Gastrocnemius medialis (tissue), 4 donors: ENCODE measurements at places on chromosomes 3 and 15.

DNA sequence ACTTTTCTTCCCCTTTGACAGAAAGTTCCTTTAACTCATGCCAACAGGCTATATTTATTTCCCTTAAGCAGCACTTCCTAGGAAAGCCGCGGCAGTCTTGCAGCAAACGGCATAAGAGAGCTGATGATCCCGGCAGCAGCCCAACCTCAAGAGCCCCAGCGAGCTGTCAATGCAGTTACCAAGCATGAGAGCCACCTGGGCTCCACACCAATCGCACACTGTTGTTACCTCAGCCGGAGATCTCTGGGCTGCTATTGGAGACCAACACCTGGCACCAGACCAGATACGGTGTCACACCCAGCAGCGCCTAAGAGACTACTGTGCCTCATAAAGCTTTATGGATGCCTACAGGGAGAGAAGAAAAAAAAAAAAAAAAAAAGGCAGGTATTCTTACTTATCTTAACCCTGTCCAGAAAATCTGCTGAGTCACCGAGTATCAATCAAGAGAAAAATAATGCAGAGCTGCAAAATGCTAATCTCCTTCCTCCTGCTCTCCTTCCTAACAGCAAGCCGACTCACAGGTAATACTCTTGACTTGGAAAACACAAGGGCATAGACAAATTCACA lies 11.7 kb downstream of the ABCC5 start:
- H3K36me3 ChIP-seq: no peaks in the 10 kb centered on the region
- H3K27ac ChIP-seq: peak overlapping the region; percentile 84
- peak; percentile 84 for DNase-seq
- H3K4me1 ChIP-seq: peaks cover 64% of the 10 kb centered on the region
- no peaks in the 10 kb centered on the region for H3K27me3 ChIP-seq

GRCh38 chr3:138184994-138185393 lies 2.1 kb upstream of the ARMC8 start:
- no peak overlapping the region for H3K4me3 ChIP-seq
- DNase-seq: no peak
- H3K27ac ChIP-seq: no peak overlapping the region

DNA sequence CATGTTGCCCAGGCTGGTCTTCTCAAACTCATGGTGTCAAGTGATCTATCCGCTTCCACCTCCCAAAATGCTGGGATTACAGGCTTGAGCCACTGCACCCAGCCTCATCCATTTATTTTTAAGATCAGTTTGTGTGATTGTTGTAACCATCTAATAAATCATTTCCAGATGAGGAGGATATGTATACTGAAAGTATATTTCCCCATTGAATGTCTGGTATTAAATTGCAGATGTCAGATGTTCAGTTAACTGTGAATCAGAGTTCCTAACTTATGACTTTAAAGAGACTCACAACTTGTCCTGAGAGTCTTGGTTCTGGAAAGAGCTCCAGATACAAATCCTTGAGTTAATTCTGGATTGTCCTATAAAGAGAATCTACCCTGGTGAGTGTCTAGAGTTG lies 62.4 kb downstream of the TRIM71 start:
- H3K36me3 ChIP-seq: no peaks in the 10 kb centered on the region
- H3K27me3 ChIP-seq: no peaks in the 10 kb centered on the region
- H3K27ac ChIP-seq: no peak overlapping the region
- DNase-seq: no peak
- no peaks in the 10 kb centered on the region for H3K4me1 ChIP-seq

DNA sequence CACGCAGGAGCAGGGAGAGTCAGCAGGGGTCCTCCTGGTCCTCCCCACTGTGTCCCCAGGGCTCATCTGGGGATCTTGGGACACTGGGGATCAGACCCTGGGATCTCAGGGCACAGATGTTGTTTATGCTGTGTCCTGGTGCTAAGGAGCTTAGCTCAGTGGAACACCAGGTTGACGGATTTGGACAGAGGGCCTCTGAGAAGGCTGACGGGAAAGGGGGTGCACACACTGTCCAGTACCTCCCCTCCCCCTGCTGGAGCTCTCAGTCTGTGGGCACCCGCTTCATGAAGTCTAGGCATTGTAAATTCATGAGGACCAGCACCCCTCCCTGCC lies 21.9 kb upstream of the SEMA3F start:
- DNase-seq: no peak
- no peaks in the 10 kb centered on the region for H3K27me3 ChIP-seq
- no peak overlapping the region for H3K4me3 ChIP-seq
- H3K4me1 ChIP-seq: peaks cover 12% of the 10 kb centered on the region

DNA sequence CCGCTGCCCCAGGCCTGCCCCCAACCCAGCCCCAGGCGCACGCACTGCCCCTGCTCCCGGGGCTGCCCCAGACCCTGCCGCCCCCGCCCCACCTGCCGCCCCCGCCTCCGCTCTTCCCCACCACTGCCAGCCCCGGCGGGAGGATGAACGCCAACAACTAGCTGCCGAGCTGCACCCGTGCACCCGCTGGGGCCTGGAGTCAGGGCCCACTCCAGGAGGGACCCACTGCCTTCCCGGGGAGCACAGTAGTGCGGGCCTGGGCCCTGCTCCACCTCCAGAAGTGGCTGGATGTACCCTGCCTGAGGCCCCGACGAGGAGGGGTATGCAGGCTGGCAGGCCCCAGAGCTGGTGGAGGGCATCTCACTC lies 10.9 kb downstream of the ZBTB47 start:
- peaks cover 44% of the 10 kb centered on the region for H3K4me1 ChIP-seq
- no peaks in the 10 kb centered on the region for H3K27me3 ChIP-seq
- peak overlapping the region; percentile 4 for H3K27ac ChIP-seq
- no peaks in the 10 kb centered on the region for H3K36me3 ChIP-seq

DNA sequence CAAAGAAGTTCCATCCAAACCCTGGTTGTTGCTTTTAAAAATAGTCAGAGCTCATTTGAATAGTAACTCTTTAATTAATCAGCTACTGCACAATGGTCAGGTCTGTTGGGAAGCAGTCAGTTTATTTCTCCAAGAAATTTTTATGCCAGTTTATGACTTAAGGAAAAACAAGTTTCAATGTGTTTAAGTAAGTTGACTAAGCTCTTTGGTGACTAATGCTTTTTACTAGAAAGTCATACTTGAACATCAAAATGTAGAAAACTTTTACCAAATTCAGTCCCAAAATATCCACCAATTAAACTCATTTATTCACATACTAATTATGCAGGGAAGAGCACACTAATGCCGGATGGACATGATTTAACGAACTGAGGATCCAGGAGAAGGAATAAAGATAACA lies 22.1 kb downstream of the PRICKLE2 start:
- H3K4me1 ChIP-seq: no peaks in the 10 kb centered on the region
- H3K27ac ChIP-seq: no peak overlapping the region
- H3K36me3 ChIP-seq: no peaks in the 10 kb centered on the region

- no peaks in the 10 kb centered on the region for H3K4me1 ChIP-seq
- no peak for DNase-seq
- no peaks in the 10 kb centered on the region for H3K36me3 ChIP-seq
- H3K27ac ChIP-seq: no peak overlapping the region
- no peaks in the 10 kb centered on the region for H3K27me3 ChIP-seq
- H3K4me3 ChIP-seq: no peak overlapping the region
Measured at GRCh38 chr3:32457971-32458471, 44.6 kb downstream of the CMTM6 start.

GRCh38 chr3:143970773-143971358 lies 757 bp upstream of the DIPK2A start:
- H3K27me3 ChIP-seq: no peaks in the 10 kb centered on the region
- H3K4me3 ChIP-seq: peak overlapping the region; percentile 85
- DNase-seq: peak; percentile 14
- peaks cover 22% of the 10 kb centered on the region for H3K4me1 ChIP-seq
- H3K36me3 ChIP-seq: no peaks in the 10 kb centered on the region
- H3K27ac ChIP-seq: peak overlapping the region; percentile 97

- H3K27ac ChIP-seq: peak overlapping the region; percentile 85
- peaks cover 39% of the 10 kb centered on the region for H3K4me1 ChIP-seq
- no peak for DNase-seq
- no peaks in the 10 kb centered on the region for H3K27me3 ChIP-seq
- no peak overlapping the region for H3K4me3 ChIP-seq
- no peaks in the 10 kb centered on the region for H3K36me3 ChIP-seq
Measured at GRCh38 chr15:67178569-67179210, 75.8 kb downstream of the AAGAB start.

DNA sequence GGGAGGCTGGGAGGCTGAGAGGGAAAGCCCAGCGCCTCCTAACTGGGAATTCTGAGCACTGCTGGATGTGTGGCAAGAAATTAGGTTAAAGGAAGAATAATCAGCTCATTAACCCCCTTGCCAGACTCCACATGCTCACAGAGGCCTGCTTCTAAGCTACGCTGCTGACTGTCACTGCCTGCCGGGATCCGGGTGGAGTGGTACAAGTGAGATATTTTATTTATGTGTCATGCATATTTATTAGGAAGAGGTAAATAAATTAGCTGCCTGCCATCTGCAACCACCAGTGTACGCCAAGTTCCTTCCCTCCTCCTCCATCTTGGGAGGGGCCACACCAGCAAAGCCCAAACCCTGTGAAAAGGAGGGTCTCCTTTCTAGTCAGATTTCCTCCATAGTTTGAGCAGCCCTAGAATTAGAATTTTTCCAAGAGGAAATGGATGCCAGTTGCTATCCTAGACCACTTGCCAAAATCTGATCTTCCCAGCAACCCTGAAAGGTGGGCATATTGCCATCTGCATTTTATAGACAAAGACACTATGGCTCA lies 43.5 kb upstream of the GRIP2 start:
- no peak overlapping the region for H3K27ac ChIP-seq
- H3K36me3 ChIP-seq: no peaks in the 10 kb centered on the region
- H3K4me1 ChIP-seq: peaks cover 11% of the 10 kb centered on the region
- no peak overlapping the region for H3K4me3 ChIP-seq
- no peaks in the 10 kb centered on the region for H3K27me3 ChIP-seq

- H3K27ac ChIP-seq: no peak overlapping the region
- DNase-seq: no peak
- H3K4me1 ChIP-seq: no peaks in the 10 kb centered on the region
- no peak overlapping the region for H3K4me3 ChIP-seq
- no peaks in the 10 kb centered on the region for H3K27me3 ChIP-seq
Measured at GRCh38 chr3:41126961-41127360, 72.3 kb upstream of the CTNNB1 start.

- H3K4me3 ChIP-seq: no peak overlapping the region
- H3K27me3 ChIP-seq: no peaks in the 10 kb centered on the region
- DNase-seq: no peak
- no peaks in the 10 kb centered on the region for H3K4me1 ChIP-seq
Measured at GRCh38 chr3:133998691-133999241, 31.0 kb downstream of the SLCO2A1 start.

- H3K27ac ChIP-seq: no peak overlapping the region
- no peak for DNase-seq
- no peak overlapping the region for H3K4me3 ChIP-seq
- no peaks in the 10 kb centered on the region for H3K4me1 ChIP-seq
Measured at GRCh38 chr3:177440456-177441104, 243.3 kb upstream of the TBL1XR1 start.

- H3K27me3 ChIP-seq: no peaks in the 10 kb centered on the region
- no peak overlapping the region for H3K27ac ChIP-seq
- H3K36me3 ChIP-seq: no peaks in the 10 kb centered on the region
- H3K4me1 ChIP-seq: no peaks in the 10 kb centered on the region
- H3K4me3 ChIP-seq: no peak overlapping the region
Measured at GRCh38 chr3:167559924-167560323, 86.1 kb upstream of the SERPINI2 start.

GRCh38 chr3:187777331-187777941 lies 32.2 kb upstream of the BCL6 start:
- no peak overlapping the region for H3K4me3 ChIP-seq
- no peaks in the 10 kb centered on the region for H3K27me3 ChIP-seq
- H3K27ac ChIP-seq: no peak overlapping the region
- H3K4me1 ChIP-seq: no peaks in the 10 kb centered on the region
- H3K36me3 ChIP-seq: no peaks in the 10 kb centered on the region
- DNase-seq: no peak

GRCh38 chr3:111907151-111907550 lies 48.1 kb downstream of the PHLDB2 start:
- H3K36me3 ChIP-seq: no peaks in the 10 kb centered on the region
- peaks cover 9% of the 10 kb centered on the region for H3K4me1 ChIP-seq
- no peak overlapping the region for H3K4me3 ChIP-seq
- DNase-seq: no peak
- no peak overlapping the region for H3K27ac ChIP-seq
